ENCODE measurements at places on chromosomes 5 and 9.

- ATAC-seq = no peak
Observed at GRCh38 chr9:108264093-108264492, 591.7 kb downstream of the ACTL7B start.

GRCh38 chr5:139650031-139650688 lies 2.0 kb downstream of the CXXC5 start:
- ATAC-seq = no peak

- no peak for ATAC-seq
Observed at GRCh38 chr5:88376728-88377127, 108.1 kb upstream of the TMEM161B start.

GRCh38 chr9:87138128-87139040 lies 191.1 kb upstream of the GAS1 start:
- ATAC-seq = peak; percentile 60

DNA sequence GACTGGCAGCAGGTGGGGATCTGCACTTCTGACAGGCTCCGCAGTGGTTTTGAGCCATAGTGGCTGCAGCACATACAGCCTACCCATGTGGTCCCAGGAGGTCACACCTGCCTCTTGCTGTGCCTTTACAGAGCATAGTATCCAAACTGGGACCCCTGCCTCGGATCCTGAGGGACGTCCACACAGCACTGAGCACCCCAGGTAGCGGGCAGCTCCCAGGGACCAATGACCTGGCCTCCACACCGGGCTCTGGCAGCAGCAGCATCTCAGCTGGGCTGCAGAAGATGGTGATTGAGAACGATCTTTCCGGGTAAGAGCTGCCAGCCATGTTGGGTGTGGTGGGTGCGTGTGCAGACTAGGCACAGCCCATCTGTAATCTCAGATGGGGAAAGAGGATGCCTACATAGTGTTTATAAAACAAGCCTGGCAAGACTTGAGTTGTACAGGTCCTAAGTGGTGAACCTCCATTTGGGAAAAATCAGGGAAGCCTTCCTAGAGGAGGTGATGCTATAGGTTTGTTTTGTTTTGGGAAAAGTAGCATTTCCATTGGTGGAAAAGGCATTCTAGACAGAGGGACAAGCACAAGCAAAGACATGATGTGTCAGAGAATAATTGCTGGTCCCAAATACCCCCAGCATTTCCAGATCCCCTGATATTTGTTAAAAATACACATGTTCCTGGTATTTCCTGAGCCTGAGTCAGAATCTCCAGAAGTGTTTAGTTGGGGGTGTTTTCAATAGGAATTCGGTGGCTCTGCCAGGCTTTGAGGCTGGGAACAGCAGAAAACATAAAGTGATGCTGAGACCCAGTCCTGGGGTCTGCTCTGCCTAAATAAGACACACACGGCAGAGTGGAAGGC lies 119.2 kb downstream of the DAB2IP start:
- peak; percentile 41 for ATAC-seq

DNA sequence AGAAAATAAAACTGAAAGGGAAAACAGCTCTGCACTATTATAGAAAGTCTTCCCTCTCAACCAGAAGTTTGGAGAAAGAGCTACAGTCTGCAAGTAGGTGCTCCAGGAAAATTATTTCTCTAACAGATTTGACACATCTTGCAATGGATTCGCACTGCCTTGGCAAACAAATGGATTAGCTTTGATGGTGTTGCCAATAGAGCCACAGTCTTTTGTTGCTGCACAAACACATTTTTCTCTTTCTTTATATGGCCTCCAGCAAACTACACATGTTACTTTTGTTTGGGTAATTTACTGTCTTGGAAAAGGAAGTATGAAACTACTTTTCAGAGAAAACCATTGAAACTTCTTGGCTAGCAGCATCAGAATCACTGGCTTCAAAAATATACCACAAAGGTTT lies 523.1 kb downstream of the EFNA5 start:
- no peak for ATAC-seq

- peak; percentile 90 for ATAC-seq
Observed at GRCh38 chr5:67361932-67362729, 165.5 kb upstream of the CD180 start.

DNA sequence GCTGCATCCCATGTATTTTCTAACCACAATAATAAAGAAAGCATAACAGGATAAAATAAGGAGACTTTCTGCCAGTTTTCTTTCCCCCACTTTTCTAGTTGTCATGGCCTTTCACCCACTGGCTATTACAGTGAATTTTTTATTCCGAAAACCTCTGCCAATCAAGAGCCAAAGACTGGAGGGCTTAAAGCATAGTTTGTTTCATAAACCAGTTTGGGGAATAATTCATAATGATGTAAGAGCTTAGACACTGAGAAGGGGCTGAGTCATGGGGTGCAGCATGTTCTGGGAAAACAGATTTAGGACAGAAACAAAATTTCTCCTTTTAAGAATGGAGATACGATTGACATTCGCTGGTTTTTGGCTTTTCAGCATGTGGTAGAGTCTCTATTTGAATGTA lies 4.4 kb upstream of the GLIPR2 start:
- no peak for ATAC-seq

Data from SK-N-SH treated with all-trans-retinoic acid at 6 μM for 48 hours (cell line).